Mammary epithelial cell (primary cell): ENCODE measurements at places on chromosomes 7 and 10. TPM values are rescaled to one million over a fixed set of nuclear protein-coding genes. Genes with fewer than 3 reads are reported as not detected.

Gene CAV1
- 894 TPM for total RNA-seq

Gene MORN4
- 11.7 and 17.5 TPM in 2 replicates for total RNA-seq

Gene BTBD16
- 0.24 TPM in 2 replicates for total RNA-seq

Gene ALKBH4
- 9.2 and 9.9 TPM in 2 replicates for total RNA-seq

Gene OPN4
- not detected for total RNA-seq

Gene POU6F2
- 0.28 TPM in 1 of 2 replicates, not detected in the other for total RNA-seq

Gene IDI2
- not detected for total RNA-seq

Gene NRCAM
- total RNA-seq: 42.5 and 48.6 TPM in 2 replicates

Gene CDC14C
- total RNA-seq: not detected in 2 replicates

Gene SEMA3D
- 3.5 TPM for total RNA-seq
